ENCODE measurements at places on chromosomes 5 and 9.

DNA sequence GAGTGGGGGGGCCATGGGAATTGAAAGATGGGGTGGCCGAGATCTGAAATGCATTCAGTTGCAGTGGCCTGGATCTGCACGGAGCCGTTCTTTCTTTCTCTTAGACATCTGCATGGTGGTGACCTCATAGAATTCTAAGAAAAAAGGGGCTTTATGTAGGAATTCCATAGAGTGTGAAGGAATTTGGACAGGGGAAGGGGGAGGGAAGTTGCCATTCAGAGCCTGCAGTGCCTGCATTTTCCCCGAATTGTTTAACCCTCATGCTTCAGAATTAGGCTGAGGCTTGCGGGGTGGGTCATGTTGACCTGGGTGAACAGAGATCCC, 4.9 kb downstream of the NEK6 start:
- DNase-seq = no peak

GRCh38 chr5:143213231-143213850, 190.1 kb downstream of the NR3C1 start:
- DNase-seq = no peak

GRCh38 chr9:99867536-99867935, 38.9 kb upstream of the STX17 start:
- no peak for DNase-seq

DNA sequence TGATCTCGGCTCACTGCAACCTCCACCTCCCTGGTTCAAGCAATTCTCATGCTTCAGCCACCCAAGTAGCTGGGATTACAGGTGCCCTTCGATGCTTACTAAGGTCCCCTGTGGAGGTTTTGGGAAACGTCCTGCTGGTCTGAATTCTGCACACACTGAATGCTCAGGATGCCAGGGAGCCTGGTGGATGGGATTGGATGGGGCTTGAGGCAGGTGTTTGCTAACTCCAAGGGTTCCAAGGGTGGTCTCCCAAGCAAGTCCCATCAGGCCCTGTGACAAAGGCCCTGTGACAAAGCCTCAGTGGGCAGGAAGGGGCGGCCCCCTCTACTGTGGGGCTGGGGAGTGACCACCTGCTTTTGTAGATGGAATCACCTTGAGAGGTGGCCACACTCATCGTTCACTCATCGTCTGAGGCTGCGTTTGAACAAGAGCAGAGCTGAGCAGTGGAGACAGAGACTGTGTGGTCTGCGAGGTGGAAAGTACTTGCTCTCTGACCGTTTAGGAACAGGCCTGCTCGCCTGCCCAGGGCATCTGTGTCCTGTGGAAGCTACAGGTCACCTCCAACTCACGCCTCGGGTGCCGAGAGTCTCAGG, 40.2 kb downstream of the MRPL36 start:
- no peak for DNase-seq

- no peak for DNase-seq
Measured at GRCh38 chr5:137735555-137736284, at the start of gene KLHL3. Gene KLHL3 (minus strand): TSS chr5:137736089. CDS start chr5:137735646, 443 bp downstream.

- no peak for DNase-seq
Measured at GRCh38 chr5:52818360-52818759, 30.6 kb downstream of the ITGA1 start.

DNA sequence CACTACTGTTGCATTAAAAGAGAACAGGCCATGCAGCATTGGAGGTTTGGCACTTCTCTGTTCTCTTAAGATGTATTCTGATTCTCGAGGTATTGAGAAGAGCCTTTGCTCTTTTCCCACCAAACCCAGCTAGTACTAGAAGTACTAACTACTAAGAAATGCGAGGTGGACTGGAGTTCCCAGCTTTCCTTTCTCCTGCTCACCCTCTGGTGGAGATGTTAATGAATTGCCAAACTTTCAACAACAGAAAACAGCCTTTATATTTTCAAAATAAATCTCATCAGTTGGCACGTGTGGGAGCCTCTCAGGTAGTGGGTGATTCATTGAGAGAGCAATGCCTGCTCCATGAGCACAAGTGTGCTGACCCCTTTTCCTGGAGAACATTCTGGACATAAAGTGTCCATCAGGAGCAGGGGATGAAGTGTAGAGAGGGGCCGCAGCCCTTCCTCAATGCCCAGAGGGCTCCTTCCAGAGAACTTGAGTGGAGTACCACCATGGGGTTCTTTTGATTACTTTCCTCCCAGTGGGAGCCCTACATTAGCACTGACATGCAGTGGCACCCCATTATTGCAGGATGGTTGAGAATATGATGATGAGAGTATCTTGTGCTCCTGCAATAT, 45.7 kb downstream of the TMEM174 start:
- DNase-seq = no peak

GRCh38 chr9:31950756-31951155, 433.7 kb upstream of the ACO1 start:
- no peak for DNase-seq

DNA sequence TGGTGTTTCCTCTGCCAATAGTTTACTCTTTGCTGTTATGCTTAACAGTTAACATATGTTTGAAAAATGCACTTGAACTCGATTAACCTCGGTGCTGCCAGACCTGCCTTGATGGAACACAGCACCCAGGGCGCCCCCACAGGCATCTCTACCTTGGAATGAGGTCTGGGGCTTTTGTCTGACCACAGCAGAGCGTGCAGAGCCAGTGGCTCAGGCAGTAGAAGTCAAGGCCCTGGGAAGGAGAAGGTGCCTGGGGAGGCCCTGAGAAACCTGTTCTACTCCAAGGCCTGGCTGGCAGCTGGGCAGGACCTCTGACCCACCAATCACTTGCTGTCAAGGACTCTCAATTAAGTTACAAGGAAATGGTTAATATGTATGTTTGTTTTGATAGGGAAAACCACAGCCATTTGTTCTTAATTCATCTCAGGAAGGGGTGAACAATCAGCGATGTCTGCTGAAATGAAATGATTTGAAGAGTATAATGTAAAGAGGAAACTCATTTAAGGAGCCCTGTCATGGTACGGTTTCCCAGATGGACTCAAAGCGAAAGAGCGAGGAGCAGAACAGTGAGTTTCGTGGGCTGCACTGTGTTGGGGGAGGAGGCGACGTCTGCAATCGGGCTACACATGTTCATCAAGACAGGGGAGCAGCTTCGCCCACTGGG, 21.9 kb downstream of the MACROH2A1 start:
- no peak for DNase-seq

GRCh38 chr5:56900395-56900794, 9.0 kb upstream of the SETD9 start:
- DNase-seq = no peak

DNA sequence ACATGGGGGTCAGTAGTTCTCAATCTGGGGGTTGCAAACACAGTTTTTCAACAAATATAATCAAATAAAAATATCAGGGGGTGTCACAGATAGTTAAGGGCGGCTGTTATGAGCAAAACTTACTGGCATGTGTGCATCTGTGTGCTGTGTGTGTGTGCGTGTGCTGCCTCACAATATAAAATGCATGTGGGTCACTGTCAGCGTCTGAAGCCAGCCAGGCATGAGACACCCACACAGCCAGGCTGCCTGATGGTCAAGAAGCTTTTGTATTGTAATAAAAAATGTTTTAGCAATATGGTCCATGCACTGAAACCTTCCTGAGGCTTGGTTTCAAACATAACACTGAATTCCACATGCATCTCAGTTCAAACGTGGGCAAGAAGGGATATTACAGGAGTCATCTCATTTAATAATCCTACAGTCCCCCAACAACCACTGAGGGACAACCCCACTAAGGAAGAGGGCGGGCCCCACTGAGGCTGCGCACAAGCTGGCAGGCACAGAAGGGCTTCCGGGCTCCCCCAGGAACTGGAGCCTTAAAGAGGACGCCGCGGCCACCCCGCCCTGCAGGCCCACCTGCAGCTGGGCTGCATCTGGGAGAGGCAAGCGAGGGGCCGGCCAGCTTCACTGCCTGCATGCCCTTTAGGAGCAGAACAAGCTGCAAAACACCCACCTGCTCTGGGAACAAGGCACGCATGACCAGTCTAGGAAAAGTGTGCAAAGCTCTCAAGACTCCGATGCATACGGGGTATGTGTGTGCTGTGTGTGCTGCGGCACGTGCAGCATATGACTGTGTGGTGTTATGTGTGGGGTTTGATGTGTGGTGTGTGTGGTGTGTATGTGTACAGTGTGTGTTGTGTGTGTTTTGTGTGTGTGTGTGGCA, 14.1 kb downstream of the SEMA4D start:
- DNase-seq = peak; percentile 59

- DNase-seq = no peak
Measured at GRCh38 chr5:113102121-113102531, 125.5 kb downstream of the DCP2 start.

- DNase-seq = no peak
Measured at GRCh38 chr5:172052450-172053236, 46.2 kb upstream of the FBXW11 start.

Measured in activated T-helper 1 cell treated with Interleukin-2 at 50 U/mL for 16 hours (primary cell).